ENCODE measurements at places on chromosomes 2 and 18.

DNA sequence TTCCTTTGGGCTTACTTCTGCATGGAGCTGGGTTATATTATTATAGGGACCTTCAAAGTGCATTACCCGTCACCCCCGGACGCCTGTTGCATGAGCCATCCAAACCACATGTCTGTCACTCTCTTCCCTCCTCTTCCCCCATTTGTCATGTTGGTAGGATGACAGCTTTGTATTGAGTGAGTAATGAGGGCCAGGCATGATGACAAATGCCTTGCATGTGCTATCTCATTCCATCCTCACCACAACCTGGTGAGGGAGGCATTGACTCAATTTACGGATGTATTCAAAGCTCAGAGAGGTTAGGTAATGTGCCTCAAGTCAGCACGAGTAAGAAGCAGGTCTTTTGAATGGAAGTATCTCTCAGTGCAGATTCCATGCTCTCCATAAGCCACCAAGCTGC lies 510.5 kb upstream of the TNP1 start:
- DNase-seq = no peak

DNA sequence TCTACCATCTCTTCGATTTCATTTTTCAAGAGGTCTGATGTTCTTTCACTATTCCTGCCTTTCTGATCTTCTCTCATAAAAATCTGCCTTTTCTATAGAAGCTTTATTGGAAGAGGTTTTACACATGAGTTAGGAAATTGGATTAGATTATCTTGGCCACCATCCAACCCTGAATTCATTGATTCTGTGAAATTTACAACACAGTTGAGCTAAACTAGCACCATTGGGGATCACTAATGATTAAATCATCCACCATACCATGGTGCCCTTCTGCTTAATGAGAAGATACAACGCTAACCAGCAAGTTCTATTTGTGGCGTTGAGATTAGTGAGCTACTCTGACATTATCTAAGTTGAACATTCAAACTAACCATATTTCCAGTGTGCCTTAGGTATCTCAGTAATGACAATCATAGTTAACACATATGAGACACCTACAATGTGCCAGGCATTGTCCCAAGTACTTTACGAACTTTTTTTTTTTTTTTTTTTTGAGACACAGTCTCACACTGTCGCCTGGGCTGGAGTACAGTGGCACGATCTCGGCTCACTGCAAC lies 17.3 kb upstream of the LBH start:
- no peak for DNase-seq

GRCh38 chr18:31661965-31662364 lies 22.4 kb downstream of the B4GALT6 start:
- DNase-seq = no peak

DNA sequence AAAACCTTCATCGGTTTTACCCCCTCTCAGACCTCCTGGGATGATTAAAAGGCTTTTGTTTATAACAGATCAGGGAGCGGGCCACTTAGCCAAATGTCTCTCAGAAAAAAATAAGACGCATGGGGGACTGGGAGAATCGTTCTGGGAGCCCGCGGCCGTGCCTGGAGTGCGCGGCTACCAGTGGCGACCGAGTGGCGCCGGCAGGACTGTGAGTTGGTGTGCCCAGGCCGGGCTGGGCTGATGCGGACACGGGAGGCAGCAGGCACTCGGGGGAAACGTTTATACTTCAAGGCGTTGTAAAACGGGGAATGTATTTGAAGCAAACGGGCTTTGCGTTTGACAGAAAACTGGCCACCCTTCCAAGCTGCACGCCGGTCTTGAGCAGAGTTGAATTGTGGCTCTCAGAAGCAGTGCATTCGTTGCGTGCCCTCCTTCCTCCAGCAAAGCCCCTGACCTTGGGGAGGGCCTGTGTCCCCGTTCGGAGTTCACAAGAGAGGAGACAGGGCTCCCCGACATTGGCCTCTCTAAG lies 4.7 kb upstream of the HOXD10 start:
- DNase-seq = no peak

- no peak for DNase-seq
Observed at GRCh38 chr2:237388036-237388435, 25.9 kb downstream of the COL6A3 start.

- no peak for DNase-seq
Observed at GRCh38 chr2:213057977-213058376, 93.4 kb downstream of the IKZF2 start.

Measured in right cardiac atrium (tissue), 5 donors.